Activated naive CD8-positive, alpha-beta T cell treated with anti-CD3 and anti-CD28 coated beads, Interleukin-2, amount 50 U/mL, for 24 hours (primary cell): ENCODE measurements at places on chromosomes 11 and 22.

DNA sequence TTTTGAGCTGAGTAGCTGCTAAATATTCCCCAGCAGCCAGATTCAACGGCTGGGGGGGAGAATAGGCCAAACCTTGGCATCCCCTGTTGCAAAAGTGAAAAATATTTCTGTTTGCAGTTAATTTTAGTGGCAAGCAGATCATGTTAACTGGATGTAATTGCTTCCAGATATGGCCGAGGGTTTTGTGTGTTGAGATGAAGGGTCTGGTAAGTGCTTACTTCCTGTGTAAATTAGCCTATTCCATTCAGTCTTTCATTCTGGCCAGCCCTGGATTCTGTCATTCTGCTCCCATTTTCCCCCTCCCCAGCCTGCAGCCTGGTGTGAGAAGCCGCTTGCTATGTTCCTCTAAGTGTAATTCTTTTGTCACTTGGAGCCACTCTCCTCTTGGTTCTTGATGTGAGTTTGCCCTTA, 17.4 kb downstream of the ZBTB16 start:
- no peak for DNase-seq

GRCh38 chr11:86687185-86687778, 14.9 kb upstream of the ME3 start:
- no peak for DNase-seq

DNA sequence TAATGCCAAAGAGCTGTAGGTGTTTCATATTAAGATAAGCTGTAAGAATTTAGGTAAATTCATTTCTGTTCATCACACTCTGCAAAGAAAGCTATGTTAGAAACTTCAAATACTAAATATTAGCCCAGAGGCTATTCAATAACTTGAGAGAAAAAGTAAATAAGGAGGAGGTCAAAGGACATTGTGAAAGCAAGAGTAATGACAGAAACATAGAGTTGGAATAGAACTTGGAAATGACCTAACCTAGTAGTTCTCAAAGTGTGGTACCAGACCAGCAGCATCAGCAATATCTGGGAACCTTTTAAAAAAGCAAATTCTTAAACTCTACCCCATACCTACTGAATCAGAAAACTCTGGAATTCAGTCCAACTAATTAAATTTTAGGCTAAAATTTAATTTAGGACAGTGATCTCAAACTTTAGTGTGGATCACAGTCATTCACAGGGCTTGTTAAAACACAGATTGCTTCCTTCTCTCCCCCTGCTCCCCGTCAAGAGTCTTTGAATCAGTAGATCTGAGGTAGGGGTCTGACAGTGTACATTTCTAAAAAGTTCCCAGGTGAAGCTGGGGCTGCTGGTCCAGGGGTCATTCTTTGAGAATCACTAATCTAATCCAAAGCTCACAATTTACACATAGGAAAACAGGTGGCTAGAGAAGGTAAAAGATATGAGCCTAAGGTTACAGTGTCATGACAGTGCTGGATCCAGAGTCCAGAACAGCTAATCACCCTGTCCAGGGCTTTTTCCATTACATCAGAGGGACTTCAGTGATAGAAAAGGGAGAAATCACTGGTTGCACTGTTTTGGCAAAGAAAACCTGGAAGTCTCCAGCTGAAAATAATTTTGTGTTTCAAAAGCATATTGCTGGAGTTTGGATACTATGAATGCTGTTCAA, 241.1 kb downstream of the SOX6 start:
- DNase-seq, result no peak

- DNase-seq, result no peak
Observed at GRCh38 chr11:109957000-109957399, 136.2 kb upstream of the ZC3H12C start.

DNA sequence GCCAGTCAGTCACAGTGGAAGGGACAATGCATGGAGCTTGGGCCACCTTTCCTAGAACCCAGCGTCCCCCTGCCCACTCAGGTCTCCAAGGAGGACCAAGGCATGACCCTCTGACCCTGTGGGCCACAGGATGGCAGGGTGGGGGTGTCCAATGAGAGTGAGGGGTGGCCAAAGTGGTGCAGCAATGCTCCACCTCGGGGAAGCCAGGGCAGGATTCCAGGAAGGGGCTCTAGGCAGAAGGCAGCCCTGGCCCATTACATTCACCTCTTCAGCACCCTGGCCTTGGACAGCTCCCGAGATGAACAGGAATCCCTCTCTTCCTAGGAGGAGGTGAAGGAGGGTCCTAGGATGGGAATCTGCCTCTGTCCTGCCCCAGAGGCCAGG, 597.5 kb downstream of the BRD1 start:
- no peak for DNase-seq

GRCh38 chr11:1403721-1404460, 14.2 kb downstream of the BRSK2 start:
- no peak for DNase-seq

DNA sequence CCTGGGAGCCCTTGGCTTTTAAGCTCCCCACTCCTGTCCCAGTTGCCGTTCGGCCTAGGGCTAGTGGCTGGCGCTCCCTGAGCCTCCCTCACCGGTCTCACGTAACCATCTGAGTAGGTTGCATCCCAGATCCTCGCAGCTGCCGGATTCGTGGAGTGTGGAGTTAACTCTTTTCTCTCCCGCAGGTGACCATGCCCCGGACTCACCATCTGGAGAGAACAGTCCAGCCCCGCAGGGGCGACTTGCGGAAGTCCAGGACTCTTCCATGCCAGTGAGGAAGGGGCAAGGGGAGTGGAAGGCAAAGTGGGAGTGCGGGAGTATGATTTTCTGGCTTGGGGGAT, 902 bp downstream of the MUS81 start:
- DNase-seq, result no peak

GRCh38 chr11:44868455-44869421, 81.9 kb downstream of the TP53I11 start:
- DNase-seq, result no peak

GRCh38 chr11:30128269-30128932, 102.4 kb upstream of the FSHB start:
- DNase-seq, result no peak

DNA sequence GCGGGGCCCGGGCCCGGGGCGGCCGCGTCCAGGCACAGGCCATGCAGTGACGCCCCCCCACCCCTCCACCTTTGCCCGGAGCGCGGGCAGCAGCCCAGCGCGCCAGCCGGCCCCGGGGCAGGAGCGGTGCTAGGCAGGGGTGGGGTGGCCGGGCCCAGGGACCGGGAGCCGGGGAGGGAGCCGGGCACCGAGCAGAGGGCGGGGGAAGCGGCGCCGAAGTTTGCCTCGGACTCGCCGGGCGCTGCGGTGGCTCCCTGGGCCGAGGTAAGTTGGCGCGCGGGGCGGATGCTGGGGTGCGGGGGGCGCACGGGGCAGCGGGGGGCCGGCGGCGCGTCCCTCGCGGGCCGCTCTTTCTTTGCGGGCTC, 332 bp downstream of the TEAD1 start:
- DNase-seq, result peak; percentile 12

GRCh38 chr11:18770479-18771125, 21.0 kb downstream of the PTPN5 start:
- no peak for DNase-seq

DNA sequence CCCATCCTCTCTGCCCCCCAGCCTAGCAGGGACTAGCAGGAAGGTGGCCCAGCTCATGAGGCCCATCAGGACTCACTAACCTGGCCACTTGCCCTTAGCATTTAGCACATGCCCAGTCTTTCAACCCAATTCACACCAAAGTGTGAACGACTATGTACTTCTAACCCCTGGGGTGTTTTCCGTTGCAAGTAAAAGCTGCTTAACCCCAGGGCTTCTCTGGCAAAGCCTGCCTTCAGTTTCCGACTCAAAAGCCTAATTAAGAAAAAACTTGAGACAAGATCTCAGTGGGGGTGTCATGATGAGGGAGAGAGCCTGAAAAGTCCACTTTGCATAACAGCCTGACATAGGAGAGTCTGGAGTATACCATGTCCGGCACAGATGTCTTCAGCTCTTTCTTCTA, 347.8 kb downstream of the MN1 start:
- no peak for DNase-seq

- DNase-seq, result no peak
Observed at GRCh38 chr11:24560324-24560723, 63.5 kb downstream of the LUZP2 start.

DNA sequence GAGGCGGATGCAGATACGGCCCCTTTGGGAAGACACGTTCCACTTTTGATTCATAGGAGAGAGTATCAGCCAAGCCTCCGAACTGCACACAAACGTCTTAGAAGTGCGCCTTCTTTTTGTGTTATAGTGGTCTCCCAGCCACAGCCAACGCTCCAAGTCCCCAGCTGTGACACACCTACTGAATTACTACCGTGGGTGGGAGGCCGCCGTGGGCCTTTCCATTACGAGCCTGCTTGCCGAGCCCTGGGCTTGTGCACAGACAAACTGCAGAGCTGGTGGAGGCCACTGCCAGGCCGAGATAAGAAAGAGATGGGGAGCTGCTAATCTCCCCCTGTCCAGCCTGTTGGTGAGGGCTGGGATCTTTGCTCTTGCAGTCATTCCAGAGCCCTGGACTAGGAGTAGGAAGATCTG, 761 bp downstream of the HMBS start:
- DNase-seq, result no peak

DNA sequence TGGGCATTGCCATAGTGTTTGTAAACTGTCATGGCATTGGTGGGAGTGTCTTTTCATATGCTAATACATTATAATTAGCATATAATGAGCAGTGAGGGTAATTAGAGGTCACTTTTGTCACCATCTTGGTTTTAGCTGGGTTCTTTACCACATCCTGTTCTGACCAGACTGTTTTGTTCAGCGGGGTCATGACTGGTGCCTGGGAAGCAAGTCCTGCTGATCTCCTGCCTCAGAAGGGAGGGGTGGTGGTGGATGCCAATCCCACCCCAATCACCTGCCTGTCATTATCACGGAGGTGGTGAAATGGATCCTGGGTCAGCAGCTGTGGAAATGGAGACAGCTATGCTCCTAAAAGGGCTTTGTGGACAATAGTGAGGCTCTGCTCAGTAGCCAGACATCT, 31.2 kb downstream of the IL18 start:
- DNase-seq, result no peak

- DNase-seq, result no peak
Observed at GRCh38 chr11:2273311-2273710, 2.9 kb upstream of the ASCL2 start.

GRCh38 chr11:92137747-92138146, 86.9 kb upstream of the FAT3 start:
- no peak for DNase-seq

GRCh38 chr22:44595841-44596341, 97.9 kb upstream of the RTL6 start:
- peak; percentile 39 for DNase-seq

DNA sequence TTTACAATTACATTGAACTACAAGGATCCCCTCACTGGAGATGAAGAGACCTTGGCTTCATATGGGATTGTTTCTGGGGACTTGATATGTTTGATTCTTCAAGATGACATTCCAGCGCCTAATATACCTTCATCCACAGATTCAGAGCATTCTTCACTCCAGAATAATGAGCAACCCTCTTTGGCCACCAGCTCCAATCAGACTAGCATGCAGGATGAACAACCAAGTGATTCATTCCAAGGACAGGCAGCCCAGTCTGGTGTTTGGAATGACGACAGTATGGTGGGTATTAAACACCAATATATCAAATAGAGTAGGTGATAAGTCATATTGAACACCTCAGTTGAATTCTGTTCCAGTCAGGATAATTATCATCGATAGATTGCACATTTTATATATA, 4.4 kb downstream of the FBXO7 start:
- no peak for DNase-seq

DNA sequence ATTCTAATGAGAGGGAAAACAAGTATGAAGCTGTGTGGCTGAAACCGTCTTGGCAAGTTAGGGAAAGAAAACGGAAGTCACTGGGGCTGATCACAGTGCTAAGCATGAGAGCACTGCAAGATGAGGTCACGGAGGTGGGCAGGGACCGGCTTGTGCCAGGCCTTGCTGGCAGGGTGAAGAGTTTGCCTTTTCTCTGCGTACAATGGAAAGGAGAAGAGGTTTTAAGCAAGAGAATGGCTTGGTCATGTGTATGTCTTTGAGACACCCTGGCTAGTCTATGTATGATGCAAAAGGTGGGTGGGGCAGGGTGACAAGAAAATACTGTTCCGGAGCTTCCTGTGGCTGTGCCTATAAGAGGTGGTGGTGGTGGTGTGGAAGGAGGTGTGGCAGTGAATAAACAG, 567.9 kb downstream of the NTM start:
- no peak for DNase-seq

DNA sequence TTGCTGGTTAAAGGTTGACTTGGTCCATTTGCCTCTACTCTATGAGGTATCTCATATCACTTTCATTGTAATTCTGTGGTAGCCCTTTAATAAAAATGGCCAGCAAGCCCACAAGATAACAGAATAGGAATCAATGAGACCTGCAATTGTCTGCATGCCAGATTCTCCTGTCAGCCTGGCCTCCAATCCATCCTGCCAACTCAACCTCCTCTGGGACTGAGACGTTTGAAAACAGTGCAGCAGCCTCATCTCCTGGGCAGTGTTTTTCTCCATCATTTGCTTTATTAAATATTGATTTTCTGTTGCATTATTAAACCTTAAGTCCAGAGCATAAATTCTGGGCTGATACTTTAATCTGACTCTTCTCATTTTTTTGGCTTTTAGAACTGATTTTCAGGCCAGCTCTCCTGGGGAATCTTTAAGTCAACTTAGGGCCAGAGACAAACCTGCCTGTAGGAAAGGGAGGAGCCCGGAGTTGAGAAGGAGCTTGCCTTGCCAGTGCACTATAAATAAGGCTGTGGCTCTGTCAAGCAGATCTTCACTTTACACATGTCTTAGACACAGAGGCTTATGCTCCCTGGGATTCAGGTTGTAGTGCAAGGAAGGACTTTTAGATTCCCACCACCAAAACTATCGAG, 798.0 kb downstream of the NTM start:
- DNase-seq, result no peak

DNA sequence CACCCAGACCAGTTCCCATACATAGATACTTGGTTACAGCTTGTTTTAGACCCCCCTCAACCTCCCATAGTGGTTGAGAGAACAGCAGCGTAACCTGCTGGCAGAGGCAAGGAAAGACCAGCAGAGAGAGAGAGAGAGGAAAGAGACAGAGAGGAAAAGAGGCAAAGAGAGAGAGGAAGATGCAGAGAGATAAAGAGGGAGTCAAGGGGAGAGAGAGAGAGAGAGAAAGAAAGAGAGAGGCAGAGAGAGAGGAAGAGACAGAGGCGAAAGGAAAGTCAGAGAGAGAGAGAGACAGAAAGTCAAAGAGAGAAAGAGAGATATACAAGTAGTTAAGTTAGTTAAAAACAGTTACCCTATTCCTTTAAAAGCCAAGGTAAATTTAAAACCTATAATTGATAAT, 52.5 kb downstream of the NEU3 start:
- DNase-seq, result no peak

DNA sequence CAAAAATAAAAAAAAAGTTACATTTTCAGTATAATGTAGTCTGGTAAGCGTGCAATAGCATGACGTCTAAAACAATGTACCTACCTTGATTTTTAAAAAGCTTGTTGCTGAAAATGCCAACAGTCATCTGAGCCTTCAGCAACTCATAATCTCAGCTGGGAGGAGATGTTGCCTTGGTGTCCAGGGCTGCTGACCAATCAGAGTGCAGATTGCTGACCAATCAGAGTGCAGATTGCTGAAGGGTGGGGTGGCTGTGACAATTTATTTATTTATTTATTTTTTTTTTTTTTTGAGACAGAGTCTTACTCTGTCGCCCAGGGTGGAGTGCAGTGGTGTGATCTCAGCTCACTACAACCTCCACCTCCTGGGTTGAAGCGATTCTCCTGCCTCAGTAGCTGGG, 17.8 kb downstream of the ZBED4 start:
- DNase-seq, result no peak
